ENCODE measurements at places on chromosomes 5 and 9. TPM values are rescaled to one million over a fixed set of nuclear protein-coding genes. Genes with fewer than 3 reads are reported as not detected.

TYRP1 gene
- not detected for total RNA-seq

DNA sequence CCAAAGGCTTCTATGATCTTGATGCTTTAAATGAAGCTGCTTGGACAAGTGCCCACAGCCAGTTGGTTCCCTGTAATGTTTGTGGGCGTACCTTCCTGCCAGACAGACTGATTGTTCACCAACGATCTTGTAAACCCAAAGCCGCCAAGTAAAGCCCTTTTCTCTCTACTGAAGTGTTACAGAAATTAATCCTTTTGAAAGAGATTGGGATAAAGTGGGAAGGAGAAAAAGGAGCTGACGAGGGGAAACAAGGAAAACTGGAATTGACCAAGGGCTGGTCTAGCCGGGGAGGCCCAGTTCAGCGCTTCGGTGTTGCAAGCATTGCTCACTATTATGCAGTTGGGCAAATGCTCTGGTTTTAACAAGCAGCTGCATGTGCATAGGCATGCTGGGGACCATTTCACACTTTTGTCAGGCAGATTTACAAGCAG, 53.2 kb downstream of the ZNF474 start:
- no peak for DNase-seq

GRCh38 chr5:74575741-74576538, 64.6 kb downstream of the ENC1 start:
- DNase-seq: no peak

CDX1 gene
- not detected for total RNA-seq

CXXC5 gene
- 1.7 TPM for total RNA-seq

DNA sequence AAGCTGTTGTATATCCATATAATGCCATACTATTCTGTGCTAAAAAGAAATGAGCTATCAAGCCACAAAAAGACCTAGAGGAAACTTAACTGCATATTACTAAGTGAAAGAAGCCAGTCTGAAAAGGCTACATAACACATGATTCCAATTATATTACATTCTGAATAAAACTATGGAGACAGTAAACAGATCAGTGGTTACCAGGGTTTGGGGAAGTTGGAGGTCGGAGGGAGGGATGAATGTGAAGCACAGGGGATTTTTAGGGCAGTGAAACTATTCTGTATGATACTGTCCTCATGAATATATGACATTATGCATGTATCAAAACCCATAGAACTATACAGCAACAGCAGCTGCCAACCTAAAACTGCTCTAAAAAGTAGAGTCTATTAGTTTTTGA, 5.6 kb upstream of the RFK start:
- DNase-seq: no peak

GRCh38 chr9:120386390-120387131, 193.4 kb downstream of the CDK5RAP2 start:
- DNase-seq: no peak

GRCh38 chr9:5326893-5327548, 12.7 kb downstream of the RLN1 start:
- peak; percentile 71 for DNase-seq

- no peak for DNase-seq
These were observed 18.5 kb downstream of the TMEM167A start for GRCh38 chr5:83058726-83059125.

DNA sequence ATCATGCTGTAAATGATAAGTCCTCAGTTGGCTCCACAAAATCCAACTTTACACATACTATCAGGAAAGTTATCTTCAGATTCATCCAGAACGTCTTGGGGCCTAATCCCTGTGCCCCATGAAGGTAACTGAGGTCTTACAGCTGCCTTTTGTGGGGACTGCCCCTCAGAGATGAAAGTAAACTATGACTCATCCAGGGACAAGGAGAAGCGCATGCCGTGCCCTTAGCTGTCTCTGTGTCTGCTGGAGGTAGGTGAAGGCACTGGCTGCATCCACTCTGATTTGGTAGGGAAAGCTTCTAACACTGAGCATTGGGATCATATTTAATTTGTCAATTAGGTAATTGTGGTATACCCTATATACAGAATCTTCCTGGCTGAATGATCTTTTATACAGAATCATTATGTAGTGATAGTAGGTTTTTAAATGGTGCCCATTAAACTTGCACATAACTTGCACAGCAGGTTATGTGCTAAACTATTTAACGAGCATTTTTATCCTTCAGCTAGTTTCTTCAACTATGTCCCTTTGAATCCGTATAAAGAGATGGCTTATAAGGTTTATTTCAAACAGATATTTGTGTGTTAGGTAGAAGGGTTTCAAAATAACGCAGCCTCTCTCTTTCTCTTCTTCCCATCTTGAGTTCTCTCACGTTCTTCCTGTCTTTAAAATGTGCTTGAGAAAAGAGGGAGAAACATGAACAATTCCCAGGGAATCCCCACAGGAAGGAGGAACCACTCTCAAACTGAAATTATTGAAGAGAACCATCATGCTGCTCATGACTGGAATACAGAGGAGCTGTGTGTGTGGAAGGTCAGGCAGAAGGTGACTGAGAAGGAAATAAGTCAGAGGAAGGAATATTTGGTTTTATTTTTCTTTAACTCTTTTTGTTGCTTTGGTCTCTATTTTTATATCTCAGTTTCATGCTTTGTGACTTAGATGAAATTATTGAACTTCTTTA, 250.9 kb downstream of the CD180 start:
- DNase-seq: no peak

SPATA9 gene
- total RNA-seq: not detected

F12 gene
- 1.5 TPM for total RNA-seq

- peak; percentile 28 for DNase-seq
These were observed 1.3 kb downstream of the ERBIN start for GRCh38 chr5:65927503-65928321.

DNA sequence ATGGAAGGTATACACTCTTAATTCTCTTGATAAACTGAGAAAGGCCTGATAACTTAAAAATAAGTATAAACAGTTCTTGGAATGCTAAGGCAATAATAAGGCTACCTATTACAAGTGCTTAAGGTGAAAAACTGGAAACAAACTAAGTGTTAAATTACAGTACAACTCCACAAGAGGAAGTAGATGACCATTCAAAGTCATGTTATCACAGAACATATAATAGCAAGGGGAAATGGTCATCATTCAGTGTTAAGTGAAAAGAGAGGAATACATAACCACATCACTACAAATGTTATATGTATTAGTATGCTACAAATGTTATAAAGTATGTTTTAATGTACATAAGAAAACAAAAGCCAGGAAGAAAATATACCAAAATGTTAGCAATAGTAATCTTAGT, 135.9 kb downstream of the CCDC192 start:
- DNase-seq: no peak

DNA sequence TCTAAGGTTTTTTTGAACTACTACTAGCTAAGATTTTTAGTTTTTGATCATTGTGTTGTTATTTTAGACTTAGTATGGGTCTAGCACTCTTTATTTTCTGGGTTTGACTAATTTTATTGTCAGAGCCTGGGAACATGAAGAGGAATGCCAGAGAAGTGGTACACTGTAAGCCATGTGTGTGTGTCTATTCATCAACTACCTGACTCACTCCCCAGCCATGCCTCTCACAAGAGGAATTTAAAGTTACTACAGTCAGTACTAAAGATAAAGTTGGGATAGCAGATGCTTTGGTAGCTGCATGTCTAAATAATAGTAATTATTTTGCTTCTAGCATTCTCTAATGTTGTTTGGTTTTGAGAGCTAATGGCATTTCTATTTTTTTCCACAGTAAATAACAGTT, 264.8 kb downstream of the CSNK1G3 start:
- DNase-seq: no peak

DNA sequence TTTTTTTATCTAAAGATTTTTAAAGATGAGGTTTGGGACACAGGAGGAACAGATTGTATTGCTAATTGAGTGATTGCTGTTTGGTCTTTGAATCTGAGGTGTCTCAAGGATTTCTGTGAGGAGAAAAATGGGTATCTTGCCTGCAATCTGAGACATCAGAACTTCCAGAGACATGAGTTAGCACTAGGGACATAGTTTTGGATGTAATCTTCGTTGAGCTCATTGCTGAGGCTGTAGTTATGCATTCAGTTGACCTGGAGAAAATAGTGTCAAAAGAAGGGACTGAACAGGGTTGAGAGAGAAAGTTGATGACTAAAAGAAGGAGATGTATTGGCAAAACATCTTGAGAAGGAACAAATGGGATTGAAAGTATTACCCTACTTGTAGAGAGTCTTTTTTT, 24.6 kb downstream of the C9orf85 start:
- no peak for DNase-seq

GRCh38 chr5:154351566-154351965, 94.2 kb upstream of the SAP30L start:
- no peak for DNase-seq

HTR1A gene
- total RNA-seq: not detected

DNA sequence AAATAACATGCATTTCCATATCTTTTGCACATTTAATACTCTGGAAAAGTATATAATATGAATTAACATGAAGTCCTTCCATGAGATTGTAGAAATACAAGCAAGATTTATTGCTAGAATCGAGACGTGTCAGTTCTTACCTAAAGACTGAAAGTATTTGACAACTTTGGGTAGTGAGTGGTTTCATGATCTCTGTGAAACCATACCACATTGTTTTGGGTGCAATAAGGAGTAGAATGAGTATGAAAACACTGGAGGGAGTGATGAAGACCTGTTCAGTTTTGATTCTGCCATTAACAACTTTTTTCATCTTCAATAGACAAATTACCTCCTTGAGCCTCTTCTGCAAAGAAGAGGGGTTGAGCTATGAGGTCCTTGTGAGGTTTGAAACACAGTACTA, 133.7 kb downstream of the NUDT12 start:
- DNase-seq: no peak

SETX gene
- 69.4 TPM for total RNA-seq

NUTM2F gene
- not detected for total RNA-seq

RETREG1 gene
- 17.3 TPM for total RNA-seq

DNA sequence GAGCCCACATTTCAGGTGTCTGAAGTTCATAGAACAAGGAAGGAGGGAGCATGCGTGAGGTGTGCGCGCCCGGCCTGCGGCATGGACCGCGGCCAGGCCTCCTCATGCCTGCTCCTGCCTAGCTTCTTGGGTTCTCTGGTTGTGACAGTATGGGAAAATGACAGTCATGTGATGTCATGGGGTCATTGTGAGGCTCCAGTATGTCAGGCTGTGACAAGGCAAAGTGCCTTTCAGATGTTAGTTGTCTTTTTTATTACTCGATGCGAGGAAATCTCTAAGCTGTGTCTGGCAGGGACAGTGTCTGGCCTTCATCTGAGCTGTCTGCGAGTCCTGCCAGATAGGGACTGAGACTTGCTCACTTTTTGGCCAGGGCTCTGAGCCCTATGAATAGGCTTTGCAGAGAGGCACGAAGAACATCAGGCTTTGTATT, 13.3 kb downstream of the UCK1 start:
- no peak for DNase-seq

- no peak for DNase-seq
These were observed 302.2 kb downstream of the ISL1 start for GRCh38 chr5:51685419-51685818.

Data from activated CD4-positive, alpha-beta memory T cell treated with anti-CD3 and anti-CD28 coated beads, Interleukin-2, amount 10 ng/mL, durations not matched to agents 7 days and 5 days (primary cell).